ENCODE measurements at places on chromosomes 11 and 22.

GRCh38 chr11:1453611-1454034 is 33.0 kb downstream of the MOB2 start:
- DNase-seq, result no peak

DNA sequence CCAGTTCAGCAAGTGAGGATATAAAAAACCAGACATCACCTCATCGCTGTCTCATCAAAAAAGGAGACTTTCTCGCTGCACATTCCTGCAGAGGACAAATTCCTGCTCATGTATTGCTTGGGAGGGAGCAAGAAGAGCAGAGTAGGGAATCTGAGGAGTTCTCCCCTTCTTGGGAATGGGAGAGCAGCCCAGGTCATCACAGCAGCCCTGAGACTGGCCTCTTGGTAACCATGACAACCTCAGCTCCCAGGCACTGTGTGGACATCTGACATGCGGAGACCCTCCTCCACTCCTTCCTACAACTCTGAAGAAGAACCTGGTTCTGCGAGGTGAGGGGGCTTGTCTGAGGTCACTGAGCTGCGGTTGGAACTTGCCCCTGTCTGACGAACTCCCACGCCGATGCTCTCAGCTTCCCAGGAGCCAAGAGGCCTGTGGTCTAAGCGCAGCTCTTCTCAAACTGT is 17.9 kb downstream of the RFPL1 start:
- no peak for DNase-seq

GRCh38 chr22:29641700-29642330 is 38.4 kb downstream of the NF2 start:
- DNase-seq, result no peak

GRCh38 chr11:128909438-128910125 is 18.4 kb downstream of the KCNJ5 start:
- DNase-seq, result no peak

DNA sequence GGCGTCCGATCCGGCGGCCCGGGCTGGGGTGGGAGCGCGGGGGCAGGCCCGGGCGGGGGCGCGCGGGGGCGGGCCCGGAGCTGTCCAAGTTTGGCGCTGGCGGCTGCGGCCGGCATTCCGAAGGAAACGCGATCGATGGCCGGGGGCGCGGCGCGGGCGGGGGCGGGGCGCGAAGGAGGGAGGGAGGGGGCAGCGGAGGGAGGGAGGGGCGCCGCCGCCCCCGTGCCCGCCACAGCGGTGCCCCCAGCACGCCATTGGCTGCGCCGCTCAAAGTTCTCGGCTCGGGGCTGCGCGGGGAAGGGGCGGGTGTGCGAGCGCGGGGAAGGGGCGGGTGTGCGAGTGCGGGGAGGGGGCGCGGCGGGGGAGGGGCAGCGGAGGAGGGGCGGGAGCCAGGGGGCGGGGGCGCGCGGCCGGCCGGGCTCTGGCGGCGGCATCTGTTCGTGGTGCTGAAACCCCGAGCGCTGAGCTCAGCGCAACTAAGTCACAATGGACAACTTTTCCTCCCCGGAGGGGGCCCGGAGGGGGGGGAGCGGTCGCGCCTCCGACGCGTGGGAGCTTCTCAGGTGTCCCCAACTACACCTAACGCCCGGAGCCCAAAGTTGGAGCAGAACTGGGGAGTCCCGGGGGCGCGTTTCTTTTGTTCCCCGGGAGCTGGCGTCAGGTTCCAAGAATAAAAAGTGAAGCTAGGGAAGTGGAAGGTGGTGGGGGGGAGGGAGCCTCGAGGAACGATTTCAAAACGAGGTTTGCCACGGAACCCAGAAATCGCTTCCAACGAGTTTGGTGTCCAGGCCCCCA is 2.2 kb downstream of the PHF21B start:
- no peak for DNase-seq

GRCh38 chr11:61413496-61413895 is 16.3 kb downstream of the CPSF7 start:
- DNase-seq, result no peak

All from stimulated activated CD8-positive, alpha-beta memory T cell treated with anti-CD3 and anti-CD28 coated beads, Interleukin-4, amount 100 ng/mL, for 1 hour (primary cell).